ENCODE measurements at places on chromosomes 3 and 15. TPM values are rescaled to one million over a fixed set of nuclear protein-coding genes. Genes with fewer than 3 reads are reported as not detected.

GRCh38 chr3:127532561-127533203 lies 57.9 kb downstream of the TPRA1 start:
- DNase-seq: no peak

DNA sequence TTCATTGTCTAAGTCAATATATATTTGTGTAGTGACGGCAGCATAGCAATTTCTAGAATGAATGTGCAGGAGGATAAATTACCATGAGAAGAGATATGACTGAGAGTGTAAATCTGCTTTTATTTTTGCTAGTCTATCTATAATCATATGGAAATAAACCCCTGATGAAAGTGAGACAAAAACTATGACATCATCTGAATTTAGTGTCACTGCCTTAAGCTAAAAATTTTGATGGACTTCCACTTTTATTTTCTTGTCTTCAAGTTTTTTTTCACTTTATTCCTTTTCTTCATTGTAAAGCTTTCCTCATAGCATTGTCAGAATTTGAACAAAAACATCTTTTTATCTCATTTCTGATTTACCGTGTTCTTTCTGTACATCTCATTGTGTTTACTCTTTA lies 242.0 kb downstream of the CHST2 start:
- no peak for DNase-seq

DNA sequence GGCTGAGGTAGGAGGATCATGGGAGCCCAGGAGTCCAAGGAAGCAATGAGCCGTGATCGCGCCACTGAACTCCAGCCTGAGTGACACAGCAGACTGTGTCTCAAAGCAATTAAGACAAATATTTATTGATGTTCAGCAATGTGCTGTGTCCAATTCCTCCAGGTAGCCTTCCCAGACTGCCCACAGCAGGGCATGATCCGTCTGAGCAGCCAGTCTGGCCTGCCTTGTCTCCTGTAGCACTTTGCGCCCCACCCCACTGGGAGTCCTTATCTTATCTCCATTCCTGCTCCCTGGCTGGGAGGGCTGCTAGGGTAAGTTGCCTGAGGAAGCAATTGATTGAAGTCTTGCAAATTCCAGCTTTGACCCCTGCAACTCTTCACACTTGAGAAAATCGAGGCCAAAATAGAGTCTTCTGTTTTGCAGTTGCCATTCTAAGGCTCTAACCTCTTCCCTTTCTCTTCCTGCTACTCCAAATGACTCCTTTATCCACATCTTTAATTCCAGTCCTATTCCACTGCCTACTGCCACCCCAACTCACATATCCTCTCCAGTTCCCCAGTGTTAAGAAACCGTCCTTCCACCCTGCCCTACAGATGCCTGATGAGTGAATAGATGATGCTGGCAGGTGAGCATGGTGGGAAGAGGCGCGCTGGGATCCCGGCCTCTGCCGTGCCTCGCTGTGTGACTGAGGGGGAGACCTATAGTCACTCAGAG lies 26.9 kb upstream of the LCTL start:
- no peak for DNase-seq

Gene STIMATE
- total RNA-seq: 37.3 TPM

Gene SLC27A2
- total RNA-seq: 0.70 TPM
